ENCODE measurements at places on chromosomes 2 and 18.

GRCh38 chr2:113185664-113186432, 12.1 kb downstream of the PSD4 start:
- no peak for DNase-seq

DNA sequence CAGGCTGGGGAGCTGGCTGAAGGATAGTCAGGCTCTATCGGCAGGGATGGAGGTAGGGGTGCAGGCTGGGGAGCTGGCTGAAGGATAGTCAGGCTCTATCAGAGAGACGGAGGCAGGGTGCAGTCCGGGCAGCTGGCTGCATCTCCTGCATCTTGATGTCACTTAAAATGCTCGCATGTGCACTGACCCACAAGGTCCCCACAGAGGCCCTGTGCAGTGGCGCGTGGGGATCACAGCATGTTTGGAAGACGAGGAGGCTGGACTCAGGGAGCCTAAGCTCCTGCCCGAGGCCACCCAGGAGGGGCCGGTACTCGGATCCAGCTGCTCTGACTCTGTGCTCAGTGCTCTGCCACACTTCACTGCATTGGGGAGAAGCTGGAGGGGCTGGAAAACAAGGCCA, 189.0 kb upstream of the HDAC4 start:
- DNase-seq: no peak

- no peak for DNase-seq
Observed at GRCh38 chr2:229405796-229406195, 134.7 kb upstream of the PID1 start.

- DNase-seq: peak; percentile 71
Observed at GRCh38 chr2:10741139-10741538, 19.7 kb downstream of the ATP6V1C2 start.

DNA sequence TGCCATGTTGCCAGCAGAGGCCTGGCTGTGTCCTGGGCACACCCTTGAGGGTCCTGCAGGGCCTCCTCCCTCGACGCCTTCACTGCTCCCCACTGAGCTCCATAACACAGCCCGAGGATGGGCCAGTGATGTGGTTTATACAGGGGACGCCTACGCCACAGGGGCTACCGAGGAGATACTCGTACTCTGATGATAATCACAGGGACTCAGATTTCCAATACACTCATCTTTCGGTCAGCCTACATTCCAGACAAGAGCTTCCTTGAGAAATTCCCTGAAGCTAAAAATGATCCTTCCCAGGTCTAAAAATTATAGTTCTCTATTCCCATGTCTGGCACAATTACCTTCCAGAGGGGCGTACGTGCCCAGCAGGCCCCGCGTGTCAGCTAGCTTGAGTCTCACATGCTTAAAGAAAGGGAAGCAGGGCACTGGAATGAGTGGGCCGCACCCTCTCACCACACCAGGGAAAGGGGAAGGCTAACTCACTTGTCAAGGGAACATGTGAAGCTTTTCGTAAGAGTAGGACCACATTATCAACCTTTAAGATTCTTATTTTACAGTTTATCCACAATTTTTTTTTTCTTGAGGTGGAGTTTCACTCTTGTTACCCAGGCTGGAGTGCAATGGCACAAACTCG, 159.5 kb upstream of the NDUFV2 start:
- DNase-seq: no peak

Data from mesendoderm (in vitro differentiated cells).